ENCODE measurements at places on chromosomes 6 and 20. TPM values are rescaled to one million over a fixed set of nuclear protein-coding genes. Genes with fewer than 3 reads are reported as not detected.

GABRR1 gene
- not detected for total RNA-seq

TRIM38 gene
- 10.6 TPM for total RNA-seq

SS18L1 gene
- 14.2 TPM for total RNA-seq

CD93 gene
- total RNA-seq = 0.32 TPM

MYLK4 gene
- 0.85 TPM for total RNA-seq

ZFP57 gene
- 0.24 TPM for total RNA-seq

MAVS gene
- total RNA-seq = 46.6 TPM

MICA gene
- 25.7 TPM for total RNA-seq

NMBR gene
- not detected for total RNA-seq

CRISP3 gene
- not detected for total RNA-seq

ACTL10 gene
- total RNA-seq = 2.3 TPM

Data from hair follicle dermal papilla cell (primary cell).